Inflammatory macrophage (primary cell): ENCODE measurements at places on chromosomes 2 and 18.
A peak's percentile ranks its signal among the peaks of the same experiment; 100 is the strongest.

DNA sequence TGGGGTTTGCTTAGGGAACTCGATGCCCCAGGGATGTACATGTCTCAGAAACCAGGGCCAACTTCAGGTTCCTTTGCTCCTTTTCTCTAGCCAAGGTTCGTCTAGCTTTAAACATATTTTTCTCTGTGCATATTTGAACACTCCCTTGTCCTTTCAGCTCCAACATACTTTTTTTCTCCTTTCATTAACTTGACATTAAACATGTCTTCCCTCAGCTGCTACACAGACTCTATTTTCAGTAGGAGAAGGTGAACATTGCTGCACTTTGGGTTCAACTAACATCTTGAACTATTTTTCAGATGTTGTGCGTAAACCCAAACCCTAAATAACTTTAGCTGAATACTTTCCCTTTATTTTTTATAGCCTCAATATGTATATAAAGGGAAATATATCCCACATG, 212.9 kb downstream of the MTX2 start:
- no peak for DNase-seq

DNA sequence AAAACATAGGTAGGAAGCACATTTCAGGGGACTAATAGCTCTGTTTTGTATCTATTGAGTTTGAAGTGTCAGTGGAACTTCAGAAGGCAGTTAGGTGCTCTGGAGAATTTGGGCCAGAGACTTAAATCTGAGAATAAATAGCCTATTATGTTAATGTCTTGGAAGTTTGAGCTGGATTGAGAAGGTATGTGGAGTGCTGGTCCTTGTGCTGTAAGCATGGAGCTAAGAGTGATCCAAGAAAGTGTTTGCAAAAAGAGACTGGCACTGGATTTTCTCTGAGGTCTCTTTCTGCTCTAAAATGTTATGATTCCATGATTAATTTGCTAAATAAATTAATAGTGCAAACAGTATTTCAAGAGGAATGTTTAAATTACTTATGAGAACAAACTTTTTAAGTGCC, 63.3 kb downstream of the ICOS start:
- no peak for DNase-seq

GRCh38 chr2:173855661-173856060, 109.5 kb downstream of the SP3 start:
- no peak for DNase-seq

GRCh38 chr2:16682431-16683118, 16.9 kb upstream of the CYRIA start:
- DNase-seq, result no peak

DNA sequence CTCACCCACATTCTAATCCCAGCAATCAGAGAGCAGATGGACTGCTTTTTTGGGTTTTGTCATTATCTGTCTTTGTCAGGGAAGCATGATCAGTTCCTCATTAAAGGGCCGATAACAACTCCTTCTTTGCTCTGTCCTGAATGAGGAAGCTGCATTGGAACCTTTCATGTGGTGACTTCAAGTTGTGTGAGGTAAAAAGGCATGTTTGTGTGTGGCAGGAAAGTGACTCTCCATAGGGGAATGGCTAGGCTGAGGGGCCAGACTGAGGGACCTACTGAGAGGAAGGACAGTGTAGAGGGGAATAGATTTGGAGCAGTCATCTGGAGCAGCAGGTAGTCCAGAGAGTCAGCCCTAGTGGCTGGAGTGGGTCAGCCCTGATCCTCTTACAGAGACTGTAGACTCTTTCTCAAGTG, 23.6 kb upstream of the LRRTM1 start:
- no peak for DNase-seq

DNA sequence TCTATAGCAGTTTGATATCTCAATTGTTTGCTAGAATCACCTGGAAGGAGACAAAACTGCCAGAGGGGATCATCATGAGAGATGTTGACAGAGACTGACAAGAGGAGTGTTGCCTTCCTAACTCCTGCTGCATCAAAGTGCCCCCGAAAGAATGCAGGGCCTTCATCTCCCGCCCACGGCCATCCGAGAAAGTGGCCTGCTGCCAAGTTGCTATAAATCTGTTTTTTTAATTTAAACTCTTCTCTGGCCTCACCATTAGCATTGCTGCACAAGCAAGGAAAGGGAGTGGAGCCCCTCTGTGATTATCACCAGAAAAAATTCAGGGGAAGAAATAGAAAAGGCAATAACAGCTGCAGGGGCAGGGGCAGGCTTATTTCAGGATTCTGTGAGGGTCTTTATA, 238.1 kb upstream of the EPHA4 start:
- DNase-seq, result no peak

DNA sequence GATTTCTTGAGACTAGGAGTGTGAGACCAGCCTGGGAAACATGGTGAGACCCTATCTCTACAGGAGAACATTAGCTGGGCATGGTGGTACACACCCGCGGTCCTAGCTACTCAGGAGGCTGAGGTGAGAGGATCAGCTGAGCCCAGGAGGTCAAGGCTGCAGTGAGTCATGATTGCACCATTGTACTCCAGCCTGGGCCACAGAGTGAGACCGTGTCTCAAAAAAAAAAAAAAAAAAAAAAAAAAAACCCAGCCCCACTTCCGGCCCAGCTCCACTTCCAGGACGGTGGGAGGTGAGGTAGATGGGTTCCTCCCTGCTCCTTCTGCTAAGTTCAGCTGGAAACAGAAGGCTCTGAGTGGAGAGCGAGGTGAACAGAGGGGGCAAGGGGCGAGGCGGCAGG, 41.4 kb upstream of the NFATC1 start:
- DNase-seq, result no peak

DNA sequence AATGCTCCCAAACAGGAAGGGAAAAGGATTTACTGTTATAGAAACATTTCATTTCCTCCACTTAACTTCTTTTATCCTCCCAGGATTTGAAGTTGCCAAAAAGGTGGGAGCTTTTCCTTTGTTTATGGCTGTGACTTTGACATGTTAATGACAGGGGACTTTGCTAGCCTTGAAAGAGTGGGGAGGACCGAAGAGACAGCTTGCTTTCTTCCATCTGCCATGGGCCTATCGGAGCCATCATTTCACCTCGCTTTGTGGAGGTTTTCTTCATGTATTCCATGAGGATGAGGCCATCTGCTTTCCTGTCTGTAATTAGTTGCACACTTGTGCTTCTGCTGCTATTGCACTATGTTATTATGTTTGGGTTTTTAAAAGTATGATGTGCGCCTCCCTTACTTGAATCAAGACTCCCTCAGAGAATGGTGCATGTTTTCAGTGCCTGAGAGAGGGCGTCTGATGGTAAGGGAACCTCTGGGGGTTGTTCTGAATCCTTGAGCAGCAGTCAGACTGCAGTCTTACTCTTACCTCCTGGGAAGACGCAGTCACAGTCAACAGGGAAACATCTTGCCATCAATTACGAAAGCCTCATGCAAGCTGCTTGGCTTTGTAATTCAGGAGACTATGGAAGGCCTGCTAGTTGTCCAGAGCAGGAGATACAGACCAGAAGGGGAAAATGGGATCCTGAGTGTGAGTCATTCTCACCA, 173.3 kb upstream of the MGAT5 start:
- no peak for DNase-seq

- DNase-seq, result no peak
These were observed 4.1 kb downstream of the SFTPB start for GRCh38 chr2:85663594-85664565.

DNA sequence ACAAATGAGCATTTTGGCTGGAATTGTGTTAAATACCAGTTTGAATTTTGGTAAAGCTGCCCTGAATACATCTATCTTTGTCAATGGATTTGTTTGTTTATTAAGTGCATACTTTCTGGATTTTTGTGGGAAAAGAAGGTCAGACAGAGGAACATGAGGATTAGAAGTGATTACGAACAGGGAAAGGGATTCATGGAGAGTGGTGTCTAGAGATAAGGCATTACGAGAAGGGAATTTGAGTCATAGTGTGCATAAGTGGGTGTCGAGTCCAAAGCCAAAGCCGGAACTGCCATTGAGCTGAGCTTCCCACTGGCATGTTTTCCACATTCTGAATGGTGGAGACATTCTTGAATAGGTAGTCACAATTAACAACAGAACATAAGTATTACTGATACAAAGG, 68.9 kb upstream of the EFEMP1 start:
- DNase-seq, result no peak

DNA sequence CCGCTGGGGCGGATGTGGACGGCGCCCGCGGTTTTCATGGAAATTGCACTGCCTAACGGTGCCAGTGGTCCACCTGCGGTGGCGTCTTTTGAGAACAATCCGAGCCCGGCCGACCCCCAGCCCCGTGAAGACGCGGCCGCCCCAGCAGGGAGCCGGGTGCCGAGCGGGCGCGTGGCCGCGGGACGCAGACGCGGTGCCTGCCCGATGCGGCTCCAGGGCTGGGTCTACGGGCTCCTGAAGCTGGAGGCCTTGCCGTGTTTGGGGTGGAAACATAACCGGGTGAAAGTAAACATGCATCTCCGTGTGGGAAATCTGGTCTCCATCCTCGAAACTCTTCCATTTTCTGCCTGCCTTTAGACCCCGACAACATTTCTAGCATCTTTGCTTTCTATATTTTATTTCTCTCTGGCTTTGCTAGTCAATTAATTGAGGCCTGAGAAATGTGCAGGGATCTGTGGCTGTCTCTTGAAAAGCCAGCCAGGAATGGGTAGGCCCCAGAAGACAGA, 572 bp downstream of the INPP4A start:
- DNase-seq, result no peak

DNA sequence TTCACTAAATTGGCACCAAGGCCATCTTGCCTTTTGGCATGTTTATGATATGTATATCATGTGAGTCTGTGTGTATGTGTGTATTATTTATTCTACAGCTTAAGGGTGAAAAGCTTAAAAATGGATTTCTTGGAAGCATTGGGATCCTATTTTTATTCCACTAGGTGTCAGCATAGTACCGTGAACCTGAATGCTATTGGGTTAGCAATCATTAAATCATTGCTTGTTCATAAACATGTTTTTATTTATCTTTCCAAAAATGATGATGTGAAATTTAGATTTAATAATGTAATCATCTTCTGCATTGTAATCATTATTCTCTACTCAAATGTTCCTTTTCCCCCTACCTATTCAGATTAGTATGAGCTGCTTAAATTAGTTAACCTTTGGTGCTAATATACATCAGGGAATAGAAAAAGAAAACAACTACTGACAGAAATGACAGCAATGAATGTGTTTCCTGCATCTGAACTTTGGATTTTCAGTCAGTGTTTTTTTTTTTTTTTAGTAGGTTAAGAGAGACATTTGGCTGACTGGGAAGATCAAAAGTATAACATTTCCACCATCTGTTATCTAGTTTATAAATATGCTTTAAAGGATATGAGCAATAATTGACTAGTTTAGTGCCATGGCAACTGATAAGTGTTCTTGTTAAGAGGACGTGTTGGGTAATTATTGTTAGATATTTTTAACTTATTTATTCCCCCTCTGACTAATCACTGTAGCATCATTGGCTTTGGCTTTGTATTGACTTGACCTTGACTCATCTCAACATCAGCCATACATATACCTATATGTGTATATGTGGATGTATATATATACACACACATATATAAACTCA, 14.1 kb upstream of the ZSWIM2 start:
- peak; percentile 27 for DNase-seq

- DNase-seq, result peak; percentile 83
These were observed 23.8 kb upstream of the SERPINB12 start for GRCh38 chr18:63518178-63519012.

- no peak for DNase-seq
These were observed 4.5 kb upstream of the GPR55 start for GRCh38 chr2:230929381-230930148.

- DNase-seq, result peak; percentile 46
These were observed 584 bp downstream of the BOLA3 start for GRCh38 chr2:74146929-74147726.
